Erythroblast (primary cell): ENCODE measurements at places on chromosomes 12 and 14.

GRCh38 chr12:42473561-42473960 lies 116.0 kb downstream of the PRICKLE1 start:
- no peak for DNase-seq

GRCh38 chr12:12926571-12927071 lies 25.3 kb downstream of the GPRC5D start:
- no peak for DNase-seq

- DNase-seq: no peak
Measured at GRCh38 chr12:51245476-51246253, 7.0 kb downstream of the DAZAP2 start.

GRCh38 chr12:91155990-91156389 lies 26.6 kb downstream of the DCN start:
- no peak for DNase-seq

DNA sequence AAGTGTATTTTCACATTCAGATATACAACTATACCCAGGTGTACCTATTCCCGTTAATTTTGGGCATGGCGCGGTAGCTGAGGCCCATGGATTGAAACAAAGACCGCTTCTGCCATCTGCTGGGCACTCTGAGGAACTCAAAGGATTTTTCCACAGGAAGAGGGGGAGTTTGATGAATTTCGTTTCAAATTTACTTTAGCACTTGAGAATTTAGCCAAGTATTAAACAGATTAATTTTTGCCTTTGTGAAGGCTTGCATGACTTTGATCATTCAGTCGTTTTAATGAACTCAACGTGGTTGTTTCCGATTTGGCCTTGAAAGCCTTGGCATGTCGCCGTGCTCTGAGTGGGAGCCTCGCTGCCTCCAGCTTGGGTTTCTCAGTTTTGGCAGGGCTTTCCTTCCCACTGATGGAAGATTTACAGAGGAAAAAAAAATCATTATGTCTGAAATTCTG lies 153.2 kb upstream of the DDHD1 start:
- DNase-seq: peak; percentile 41

DNA sequence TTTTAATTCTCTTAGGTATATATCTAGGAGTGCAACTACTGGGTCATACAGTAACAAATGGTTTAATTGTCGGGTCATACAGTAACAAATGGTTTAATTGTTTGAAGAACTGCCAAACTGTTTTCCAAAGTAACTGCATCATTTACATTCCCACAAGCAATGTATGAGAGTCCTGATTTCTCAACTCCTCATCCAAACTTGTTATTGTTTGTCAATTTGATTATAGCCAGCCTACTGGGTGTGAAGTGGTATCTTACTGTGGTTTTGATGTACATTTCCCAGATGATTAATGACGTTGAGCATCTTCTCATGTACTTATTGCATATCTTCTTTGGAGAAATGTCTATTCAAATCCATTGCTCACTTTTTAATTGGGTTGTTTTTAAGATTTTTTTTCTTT lies 67.6 kb upstream of the CFL2 start:
- DNase-seq: no peak
